ENCODE measurements at places on chromosomes 4 and X. TPM values are rescaled to one million over a fixed set of nuclear protein-coding genes. Genes with fewer than 3 reads are reported as not detected.
A peak's percentile ranks its signal among the peaks of the same experiment; 100 is the strongest.

TLR10 gene
- 125 TPM for polyA plus RNA-seq

DCAF4L1 gene
- polyA plus RNA-seq, result 0.08 TPM

DNA sequence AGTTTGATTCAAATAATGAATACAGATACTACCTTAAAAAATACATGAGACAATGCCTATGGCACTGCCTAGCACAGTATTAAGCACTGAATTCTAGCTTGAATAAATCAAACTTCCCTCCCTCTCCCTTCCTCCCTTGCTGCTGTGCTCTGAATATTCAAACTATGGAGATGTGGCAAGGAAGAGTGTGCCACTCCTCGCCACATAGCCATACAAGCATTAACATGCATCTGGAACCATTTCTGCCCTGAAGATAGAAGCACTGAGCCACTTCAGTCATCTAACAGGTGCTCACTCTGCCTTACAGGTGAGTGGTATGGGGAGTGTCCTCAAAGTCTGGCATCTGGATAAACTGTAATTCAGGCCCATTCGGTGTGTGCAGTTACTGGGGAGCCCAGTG is 276.9 kb downstream of the ARHGAP24 start:
- DNase-seq, result no peak
- peak overlapping the region; percentile 49 for H3K27ac ChIP-seq
- H3K27me3 ChIP-seq, result no peaks in the 10 kb centered on the region
- no peaks in the 10 kb centered on the region for H3K36me3 ChIP-seq

- no peaks in the 10 kb centered on the region for H3K27me3 ChIP-seq
- no peak for DNase-seq
- no peaks in the 10 kb centered on the region for H3K36me3 ChIP-seq
- peaks cover 20% of the 10 kb centered on the region for H3K4me1 ChIP-seq
These were observed 22.7 kb upstream of the SEPSECS start for GRCh38 chr4:25182937-25183336.

DNA sequence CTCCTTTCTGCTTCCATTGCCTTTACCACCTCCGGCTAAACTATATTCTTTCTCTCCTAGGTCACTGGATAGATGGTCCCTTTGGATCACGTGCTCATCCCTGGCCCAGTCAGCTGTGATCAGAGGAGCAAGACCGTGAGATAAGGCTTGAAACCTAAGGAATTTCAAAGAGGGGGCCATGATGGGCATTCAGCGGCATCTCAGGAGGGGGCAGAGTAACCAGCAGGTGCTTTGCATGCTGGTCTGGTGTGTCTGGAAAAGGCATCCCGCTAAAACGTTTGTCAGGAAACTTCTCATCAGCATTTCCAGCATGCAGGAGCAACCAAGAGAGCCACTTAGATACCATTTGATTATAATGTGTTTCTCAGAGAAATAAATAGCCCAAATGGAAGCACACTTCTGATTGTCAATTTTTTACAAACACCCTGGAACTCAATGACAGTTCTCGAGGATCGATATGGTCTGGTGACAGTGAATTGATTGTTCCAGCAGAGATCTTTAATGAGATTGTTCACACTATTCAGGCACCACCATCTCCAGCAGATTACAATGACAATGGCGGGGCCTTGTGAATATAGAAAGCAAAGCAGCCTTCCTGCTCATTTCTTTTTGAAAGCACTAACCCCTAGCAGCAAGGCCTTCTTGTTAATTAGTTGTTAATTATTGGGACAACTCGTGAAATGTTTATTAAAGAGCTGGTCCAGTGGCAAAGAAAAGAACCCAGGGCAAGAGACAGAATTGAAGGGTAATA is 327.1 kb downstream of the PTTG2 start:
- H3K4me3 ChIP-seq, result no peak overlapping the region
- H3K27me3 ChIP-seq, result peaks cover 14% of the 10 kb centered on the region
- DNase-seq, result no peak
- no peaks in the 10 kb centered on the region for H3K4me1 ChIP-seq

DNA sequence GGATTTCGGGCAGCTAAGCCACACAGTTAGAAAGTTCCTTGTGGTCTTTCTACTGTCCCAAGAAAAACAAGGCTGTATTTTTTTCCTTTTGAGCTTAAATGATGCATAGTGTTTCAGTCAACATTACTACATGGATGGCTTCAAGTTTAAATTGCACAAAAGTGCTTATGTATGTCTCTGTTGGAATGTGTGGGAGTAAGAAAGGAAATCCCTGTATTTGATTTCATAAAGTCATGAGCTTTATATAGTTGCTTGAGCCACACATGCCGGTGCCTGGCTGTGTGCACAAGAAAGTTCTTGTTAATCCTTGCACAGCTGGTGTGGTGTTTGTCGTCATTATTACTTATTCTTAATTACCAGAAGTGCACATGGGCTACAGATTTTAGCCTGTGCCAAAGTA is 262.2 kb downstream of the ARHGAP10 start:
- H3K4me1 ChIP-seq, result no peaks in the 10 kb centered on the region
- H3K36me3 ChIP-seq, result no peaks in the 10 kb centered on the region
- H3K27me3 ChIP-seq, result no peaks in the 10 kb centered on the region
- H3K27ac ChIP-seq, result no peak overlapping the region

- H3K4me3 ChIP-seq, result no peak overlapping the region
- no peak overlapping the region for H3K27ac ChIP-seq
- H3K27me3 ChIP-seq, result no peaks in the 10 kb centered on the region
- H3K36me3 ChIP-seq, result peaks cover 4% of the 10 kb centered on the region
- H3K4me1 ChIP-seq, result no peaks in the 10 kb centered on the region
These were observed 544.0 kb upstream of the AMOT start for GRCh38 chrX:113384628-113385027.

ANXA10 gene
- not detected for polyA plus RNA-seq

TRIM60 gene
- not detected for polyA plus RNA-seq

SULT1E1 gene
- not detected for polyA plus RNA-seq

- no peaks in the 10 kb centered on the region for H3K36me3 ChIP-seq
- no peaks in the 10 kb centered on the region for H3K4me1 ChIP-seq
- H3K4me3 ChIP-seq, result no peak overlapping the region
- H3K27me3 ChIP-seq, result no peaks in the 10 kb centered on the region
- H3K27ac ChIP-seq, result no peak overlapping the region
These were observed 54.5 kb downstream of the ASB9 start for GRCh38 chrX:15215366-15215765.

DNA sequence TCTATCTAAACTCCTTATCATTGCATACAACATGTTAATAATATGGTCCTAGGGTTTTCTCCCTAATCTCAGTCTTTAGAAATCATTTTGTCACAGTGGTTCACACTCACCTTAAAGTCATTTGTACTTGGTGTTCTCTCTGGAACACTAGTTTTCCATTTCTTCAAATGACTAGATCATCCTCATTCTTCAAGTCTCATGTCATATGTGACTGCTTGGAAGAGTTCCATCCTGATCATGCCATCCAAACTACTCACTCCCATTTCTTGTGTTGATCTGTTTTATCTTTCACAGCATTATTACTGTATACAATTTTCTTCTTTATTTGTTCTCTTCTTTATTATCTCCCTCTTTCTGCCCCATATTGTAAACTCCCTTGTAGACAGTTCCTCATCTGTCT is 66.5 kb downstream of the HTR2C start:
- no peak overlapping the region for H3K4me3 ChIP-seq
- H3K27ac ChIP-seq, result no peak overlapping the region
- DNase-seq, result no peak

GRCh38 chr4:124181039-124181438 is 531.5 kb downstream of the ANKRD50 start:
- H3K27me3 ChIP-seq, result no peaks in the 10 kb centered on the region
- DNase-seq, result no peak
- H3K36me3 ChIP-seq, result no peaks in the 10 kb centered on the region
- H3K27ac ChIP-seq, result no peak overlapping the region

DNA sequence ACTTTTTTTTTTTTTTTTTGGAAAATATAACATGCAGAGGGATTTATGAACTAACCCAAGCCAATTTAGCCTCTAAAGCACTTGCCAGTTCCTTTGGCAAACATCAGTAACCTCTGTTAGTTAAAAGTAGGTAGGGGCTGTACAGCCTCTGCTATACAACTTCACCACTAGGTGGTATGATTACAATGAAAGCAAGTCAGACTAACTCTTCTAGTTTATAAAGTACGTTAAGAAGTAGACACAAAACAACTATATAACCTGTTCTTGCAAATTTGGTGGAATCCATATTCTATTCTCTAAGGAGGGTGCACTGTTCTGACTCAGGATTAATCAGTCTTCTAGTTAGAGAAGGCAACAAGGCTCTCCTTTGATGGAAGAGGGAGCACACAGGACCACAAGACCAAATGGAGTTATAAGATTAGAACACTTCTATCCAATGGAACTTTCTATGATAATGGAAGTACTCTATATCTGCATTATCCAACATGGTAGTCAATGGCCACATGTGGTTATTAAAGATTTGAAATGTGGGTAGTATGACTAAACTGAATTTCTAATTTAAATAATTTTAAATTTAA is 12.8 kb downstream of the AIMP1 start:
- no peak overlapping the region for H3K27ac ChIP-seq
- H3K27me3 ChIP-seq, result no peaks in the 10 kb centered on the region
- H3K36me3 ChIP-seq, result no peaks in the 10 kb centered on the region

DNA sequence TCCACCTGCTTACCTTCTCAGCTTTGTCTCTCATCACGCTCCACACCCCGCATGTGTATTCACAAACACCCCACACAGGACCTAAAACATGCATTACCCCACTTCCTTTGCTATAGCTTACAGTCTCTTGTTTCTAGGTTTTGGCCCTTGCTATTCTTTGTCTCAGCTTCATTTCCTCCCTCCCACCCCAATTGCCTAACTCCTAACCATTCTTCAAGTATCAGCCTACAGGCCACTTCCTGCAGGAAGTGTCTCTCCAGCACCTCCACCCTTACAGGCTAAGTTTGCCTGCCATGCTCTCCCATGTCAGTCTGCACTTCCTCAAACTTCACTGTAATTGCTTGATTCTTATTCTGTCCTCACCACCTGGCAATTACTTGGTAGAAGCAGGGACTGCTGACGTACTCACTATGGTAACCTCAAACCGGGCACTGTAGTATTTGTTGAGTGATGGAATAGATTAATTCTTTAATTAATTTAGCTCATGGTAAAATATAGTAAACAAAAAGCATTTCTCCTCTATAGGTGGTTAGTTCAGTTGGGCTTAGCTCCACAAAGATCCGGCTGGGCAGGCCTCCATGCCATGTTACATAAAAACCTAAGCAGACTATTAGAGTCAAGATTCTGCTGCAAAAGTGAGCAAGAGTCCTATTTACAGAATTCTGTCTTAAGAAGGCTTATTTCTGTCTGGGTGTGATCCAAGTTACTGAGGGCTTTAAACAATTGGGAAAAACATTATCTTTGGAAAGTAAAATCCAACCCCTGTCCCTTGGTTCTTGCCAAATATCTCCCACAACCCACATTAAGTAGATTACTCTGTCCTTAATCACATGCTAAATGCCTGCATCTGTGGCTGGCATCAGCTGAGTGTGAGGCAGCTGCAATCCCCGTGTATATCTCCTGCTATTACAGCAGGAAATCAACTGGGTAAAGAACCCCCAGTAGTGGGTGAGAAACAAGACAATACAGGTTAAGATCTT is 124.7 kb upstream of the CPEB2 start:
- H3K27ac ChIP-seq, result no peak overlapping the region
- peaks cover 8% of the 10 kb centered on the region for H3K27me3 ChIP-seq
- no peak for DNase-seq

ASMT gene
- polyA plus RNA-seq, result not detected

- no peaks in the 10 kb centered on the region for H3K36me3 ChIP-seq
- DNase-seq, result no peak
- no peak overlapping the region for H3K4me3 ChIP-seq
- no peak overlapping the region for H3K27ac ChIP-seq
These were observed 34.2 kb upstream of the ESX1 start for GRCh38 chrX:104288961-104289360.

All from naive B cell (primary cell).